Esophagus muscularis mucosa (tissue), 4 donors: ENCODE measurements at places on chromosomes 1 and 21. TPM values are rescaled to one million over a fixed set of nuclear protein-coding genes. Genes with fewer than 3 reads are reported as not detected.

DNA sequence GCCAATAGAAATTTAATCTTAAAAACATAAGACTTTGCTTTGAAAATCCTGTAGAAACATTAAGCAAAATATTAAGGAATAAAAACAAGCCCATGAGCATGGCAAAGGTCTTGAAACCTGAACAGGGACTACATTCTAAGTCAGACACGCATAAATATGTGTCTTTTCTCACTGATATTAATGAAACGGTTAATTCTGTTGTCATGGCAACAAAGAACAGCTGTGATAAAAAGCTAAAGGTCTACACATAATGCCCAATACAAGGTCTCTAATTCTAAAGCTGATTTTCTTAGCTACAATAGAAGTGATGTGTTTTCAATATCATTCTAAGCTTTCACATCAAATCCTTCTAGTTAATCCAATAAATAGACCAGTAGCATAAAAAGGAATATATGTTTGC is 331.7 kb downstream of the PTBP2 start:
- DNase-seq = no peak

DNA sequence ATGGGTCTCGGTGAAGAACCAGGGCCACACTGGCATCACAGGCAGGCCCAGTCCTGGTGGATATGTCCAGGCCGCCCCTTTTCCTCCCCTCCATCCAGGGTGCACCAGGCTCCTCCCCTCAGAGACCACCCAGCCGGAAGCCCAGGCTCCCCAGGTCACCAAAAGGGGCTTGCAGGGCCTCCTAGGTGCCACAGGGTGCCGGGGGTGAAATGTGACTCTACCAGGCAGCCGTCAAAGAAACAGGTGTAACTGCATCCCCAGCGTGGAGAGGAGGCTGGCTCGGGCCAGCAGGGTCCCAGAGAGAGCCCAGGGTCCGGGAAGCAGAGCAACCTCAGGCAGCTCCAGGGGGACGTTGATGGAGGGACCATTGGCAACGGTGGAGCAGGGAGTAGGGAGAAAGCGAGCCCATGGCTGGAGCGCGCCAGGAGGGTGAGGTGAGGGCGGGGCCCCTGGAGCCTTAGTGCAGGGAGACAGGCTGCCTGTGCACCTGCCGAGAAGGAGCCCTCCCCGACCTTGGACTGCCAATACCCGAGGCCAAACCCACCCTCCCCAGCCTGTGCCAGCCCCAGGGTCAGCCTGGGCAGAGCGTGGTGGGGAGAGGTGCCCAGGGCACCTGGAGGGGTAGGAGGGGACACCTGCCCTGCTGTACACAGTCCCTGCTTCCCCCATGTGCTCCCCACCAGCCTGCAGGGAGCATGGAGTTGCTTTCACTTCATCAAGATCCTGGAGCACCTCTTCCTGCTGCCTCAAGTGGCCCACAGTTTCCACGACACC is 48.3 kb upstream of the POFUT2 start:
- DNase-seq = no peak

UTP25 gene
- 7.7 TPM for total RNA-seq

DNA sequence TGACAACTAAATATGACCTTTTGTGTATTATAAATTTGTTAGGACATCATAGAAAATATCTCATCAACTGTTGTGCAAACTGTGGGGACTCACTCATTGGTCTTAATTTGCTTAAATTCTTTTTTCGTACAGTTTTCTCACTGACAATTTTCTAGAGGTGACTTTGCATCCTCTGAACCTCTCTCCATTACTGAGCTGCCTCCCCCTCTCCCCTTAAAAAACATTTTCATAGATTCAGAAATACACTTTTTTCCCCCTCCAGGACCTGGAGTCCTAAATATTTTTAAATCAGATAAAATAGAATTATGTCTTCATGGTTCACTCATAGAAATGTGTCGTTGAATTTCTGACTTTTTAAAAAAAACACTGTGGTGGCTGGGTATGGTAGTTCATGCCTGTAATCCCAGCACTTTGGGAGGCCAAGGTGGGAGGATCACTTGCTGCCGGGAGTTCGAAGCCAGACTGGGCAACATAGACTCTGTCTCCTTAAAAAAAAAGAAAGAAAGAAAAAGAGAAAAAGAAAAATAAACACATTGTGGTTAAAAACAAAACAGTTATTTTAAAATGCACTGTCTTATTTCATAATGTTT is 1.5 kb downstream of the CNST start:
- no peak for DNase-seq

CZIB gene
- 68.3 TPM for total RNA-seq

- no peak for DNase-seq
These were observed 19.3 kb upstream of the POFUT2 start for GRCh38 chr21:45306832-45307571.

DISP3 gene
- not detected for total RNA-seq

BARHL2 gene
- total RNA-seq = not detected

- peak; percentile 93 for DNase-seq
These were observed 21.3 kb upstream of the RNU1-4 start for GRCh38 chr1:16718908-16719533.

MRPL20 gene
- total RNA-seq = 166 TPM

- no peak for DNase-seq
These were observed 127.1 kb downstream of the SLC30A10 start for GRCh38 chr1:219801156-219801820.
